ENCODE measurements at places on chromosomes 16 and 17. TPM values are rescaled to one million over a fixed set of nuclear protein-coding genes. Genes with fewer than 3 reads are reported as not detected.

The CEP112 gene
- 14.3 TPM for total RNA-seq

The SLC16A13 gene
- 11.1 TPM for total RNA-seq

The MSLN gene
- 63.5 TPM for total RNA-seq

The HS3ST3A1 gene
- 1.9 TPM for total RNA-seq

DNA sequence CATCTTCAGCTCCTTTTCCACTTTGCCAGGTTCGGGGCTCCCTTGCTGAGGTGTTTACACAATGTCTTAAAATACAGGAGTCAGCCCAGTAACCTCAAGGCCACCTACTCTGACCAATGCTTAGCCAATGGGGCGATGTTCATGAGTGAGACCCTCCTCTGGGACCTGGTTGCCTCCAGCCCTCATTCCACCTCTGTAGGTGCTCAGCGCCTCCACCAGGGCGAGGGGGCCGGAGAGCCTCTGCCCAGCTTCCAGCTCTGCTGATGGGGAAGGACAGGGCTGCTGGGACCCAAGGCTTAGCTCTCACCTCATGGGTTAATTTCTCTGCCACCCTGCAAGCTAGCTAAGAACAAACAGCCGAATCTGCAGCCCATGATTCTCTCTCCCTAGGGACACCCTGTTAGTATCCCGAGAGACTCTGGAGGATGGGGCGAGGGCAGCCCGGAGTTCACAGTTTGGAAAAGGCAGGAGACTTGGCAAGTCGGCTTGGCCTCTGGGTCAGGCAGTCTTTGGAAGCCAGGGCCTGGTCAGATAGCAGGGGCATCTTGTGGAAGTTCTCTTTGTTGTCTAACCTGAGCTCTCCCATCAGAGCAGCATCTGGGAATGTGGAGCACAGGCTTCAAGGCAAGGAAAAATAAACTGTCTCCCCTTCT, 16.2 kb downstream of the SRCIN1 start:
- no peak for DNase-seq

DNA sequence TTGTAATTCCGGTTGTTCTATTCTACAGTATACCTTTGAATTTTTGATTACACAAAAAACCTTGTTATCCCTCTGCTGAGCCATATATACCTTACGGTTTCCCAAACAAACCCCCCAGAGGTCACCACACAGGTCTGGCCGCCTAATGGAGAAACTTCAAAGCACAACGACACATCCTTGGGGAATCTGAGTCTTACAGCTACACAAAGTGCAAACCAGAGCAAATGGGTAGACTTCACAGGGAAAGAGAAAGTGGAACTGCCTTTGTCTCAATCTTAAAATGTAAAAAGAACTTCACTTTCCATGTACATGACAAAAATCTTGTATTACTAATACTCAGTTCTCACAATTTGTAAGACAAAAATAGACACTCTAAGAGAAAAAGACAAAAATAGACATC, 2.7 kb downstream of the FBXO31 start:
- DNase-seq, result no peak

- no peak for DNase-seq
Observed at GRCh38 chr17:70128727-70129238, 40.5 kb upstream of the KCNJ2 start.

- peak; percentile 90 for DNase-seq
Observed at GRCh38 chr17:8153525-8153956, 1.3 kb upstream of the PER1 start.

GRCh38 chr16:67939507-67940445, 3.1 kb upstream of the PSMB10 start:
- no peak for DNase-seq

DNA sequence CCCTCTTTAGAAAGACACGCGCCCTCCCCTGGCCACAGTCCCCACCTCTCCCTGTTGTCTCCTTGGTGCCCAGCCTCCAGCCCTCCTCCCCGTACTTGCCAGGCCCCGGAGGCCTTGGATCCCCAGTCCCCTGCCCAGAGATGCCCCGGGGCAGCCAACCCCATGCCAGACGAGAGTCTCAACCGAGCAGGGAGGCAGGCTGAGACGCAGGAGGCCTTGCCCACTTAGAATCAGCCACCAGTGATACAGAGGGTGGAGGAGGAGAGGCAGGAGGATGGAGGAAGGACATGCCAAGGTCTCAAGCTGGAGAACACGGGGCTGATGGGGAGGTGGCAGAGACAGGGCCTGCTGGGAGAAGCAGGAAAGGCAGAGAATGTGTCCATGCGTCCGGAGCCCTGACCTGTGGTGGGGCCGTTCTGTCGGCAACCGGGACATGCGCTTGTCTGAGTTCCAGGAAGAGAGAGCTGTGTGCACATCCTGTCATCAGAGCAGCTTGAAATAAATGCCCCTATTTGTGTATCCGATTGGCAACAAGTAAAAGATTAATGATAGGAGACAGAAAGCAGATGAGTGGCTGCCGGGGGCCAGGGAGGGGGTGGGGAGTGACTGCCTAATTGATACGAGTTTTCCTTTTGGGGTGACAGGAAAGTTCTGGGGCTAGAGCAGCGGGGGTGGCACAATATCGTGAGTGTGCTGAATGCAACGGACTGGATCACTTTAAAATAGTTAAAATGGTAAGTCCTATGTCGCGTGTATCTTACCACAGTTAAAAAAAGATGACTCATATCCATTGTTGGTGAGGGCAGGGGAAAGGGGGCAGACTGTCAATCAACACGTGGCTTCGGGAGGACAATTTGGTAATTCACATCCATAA, 44.7 kb upstream of the MEAK7 start:
- DNase-seq, result no peak

Measured in upper lobe of left lung (tissue), 6 donors.